ENCODE measurements at places on chromosomes 4 and X. TPM values are rescaled to one million over a fixed set of nuclear protein-coding genes. Genes with fewer than 3 reads are reported as not detected.

The FAM50A gene
- 224 TPM for total RNA-seq

The STATH gene
- not detected for total RNA-seq

The FGFBP2 gene
- not detected for total RNA-seq

The ARHGAP6 gene
- 1.6 TPM for total RNA-seq

The ENOPH1 gene
- 69.3 TPM for total RNA-seq

The MAGEA1 gene
- not detected for total RNA-seq

The CENPVL3 gene
- not detected for total RNA-seq

The HEPH gene
- total RNA-seq, result 99.5 TPM

The GAGE2A gene
- not detected for total RNA-seq

The RHOXF1 gene
- not detected for total RNA-seq

The C4orf46 gene
- total RNA-seq, result 8.3 TPM

The NXF2 gene
- total RNA-seq, result not detected

The FREM3 gene
- not detected for total RNA-seq

The SEL1L3 gene
- 10.8 TPM for total RNA-seq

The NKX3-2 gene
- total RNA-seq, result 0.15 TPM

The RRH gene
- total RNA-seq, result 0.08 TPM

The TAPT1 gene
- total RNA-seq, result 12.3 TPM

All from smooth muscle cell of the coronary artery (primary cell).